ENCODE measurements at places on chromosomes 2 and 18.

DNA sequence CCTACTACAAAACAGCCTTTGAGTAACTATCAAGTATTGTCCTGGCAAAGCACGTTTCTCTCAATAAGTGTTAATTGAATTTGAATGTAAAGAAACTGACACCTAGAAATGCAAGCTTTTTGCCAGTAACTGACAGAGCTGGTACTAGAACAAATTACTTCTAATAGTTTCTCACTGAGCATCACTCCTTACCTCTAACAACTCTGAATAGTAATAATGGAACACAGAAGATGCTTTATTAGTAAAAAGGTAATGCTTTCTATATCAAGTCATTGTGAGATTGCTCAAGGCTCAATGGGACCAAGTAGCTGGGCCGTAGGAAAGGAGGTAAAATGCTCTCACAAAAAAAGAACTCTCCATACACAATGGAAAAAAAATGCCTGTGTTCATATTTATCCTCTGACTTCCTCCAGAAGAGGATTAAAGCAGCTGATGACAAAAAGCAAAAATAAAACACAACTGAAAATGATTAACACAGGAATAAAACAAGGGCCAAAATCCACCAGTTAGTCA, 11.8 kb downstream of the RASGRP3 start:
- DNase-seq = no peak

GRCh38 chr2:60515721-60516226, 37.7 kb downstream of the BCL11A start:
- no peak for DNase-seq

- DNase-seq = no peak
Measured at GRCh38 chr18:8711736-8712135, 6.4 kb downstream of the MTCL1 start.

GRCh38 chr18:3688690-3689089, 238.7 kb downstream of the TGIF1 start:
- no peak for DNase-seq

DNA sequence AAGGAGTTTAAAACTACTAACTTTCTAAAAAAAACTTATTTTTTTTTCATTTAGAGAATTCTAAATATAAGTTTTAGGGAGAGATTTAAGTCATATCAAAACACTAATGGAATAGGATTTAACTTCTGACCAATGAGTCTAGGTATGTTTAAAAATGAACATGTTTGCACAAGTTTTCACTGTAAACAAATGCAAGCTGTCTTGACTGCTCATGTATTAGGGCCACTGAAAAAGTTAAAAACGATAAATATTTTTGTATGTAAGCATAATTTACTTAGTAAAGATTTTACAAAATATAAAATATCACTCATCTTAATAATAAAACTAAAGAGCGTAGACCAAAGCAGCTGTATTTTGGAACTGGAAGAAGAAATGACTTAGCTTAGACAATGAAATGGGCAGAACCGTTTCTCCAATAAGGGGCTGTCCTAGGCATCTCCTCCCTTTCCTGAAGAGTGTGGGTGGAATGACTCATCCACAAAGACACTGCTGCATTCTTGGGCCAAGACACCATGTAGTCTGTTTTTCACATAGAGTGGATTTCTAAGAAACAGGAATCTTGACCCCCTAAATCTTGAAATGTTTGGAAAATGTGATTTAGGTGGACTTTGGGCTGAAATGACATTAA, 118.8 kb downstream of the MEP1B start:
- DNase-seq = no peak

- peak; percentile 12 for DNase-seq
Measured at GRCh38 chr2:85888020-85888683, 638 bp downstream of the ST3GAL5 start.

GRCh38 chr2:234464291-234464645, 32.6 kb downstream of the ARL4C start:
- DNase-seq = no peak

GRCh38 chr2:188114014-188114413, 177.7 kb upstream of the GULP1 start:
- no peak for DNase-seq

GRCh38 chr2:190181123-190181669, 118.7 kb upstream of the MSTN start:
- DNase-seq = no peak

GRCh38 chr2:169933124-169933711, 106.0 kb downstream of the UBR3 start:
- DNase-seq = no peak

- DNase-seq = no peak
Measured at GRCh38 chr18:62285281-62285680, 39.8 kb upstream of the TNFRSF11A start.

DNA sequence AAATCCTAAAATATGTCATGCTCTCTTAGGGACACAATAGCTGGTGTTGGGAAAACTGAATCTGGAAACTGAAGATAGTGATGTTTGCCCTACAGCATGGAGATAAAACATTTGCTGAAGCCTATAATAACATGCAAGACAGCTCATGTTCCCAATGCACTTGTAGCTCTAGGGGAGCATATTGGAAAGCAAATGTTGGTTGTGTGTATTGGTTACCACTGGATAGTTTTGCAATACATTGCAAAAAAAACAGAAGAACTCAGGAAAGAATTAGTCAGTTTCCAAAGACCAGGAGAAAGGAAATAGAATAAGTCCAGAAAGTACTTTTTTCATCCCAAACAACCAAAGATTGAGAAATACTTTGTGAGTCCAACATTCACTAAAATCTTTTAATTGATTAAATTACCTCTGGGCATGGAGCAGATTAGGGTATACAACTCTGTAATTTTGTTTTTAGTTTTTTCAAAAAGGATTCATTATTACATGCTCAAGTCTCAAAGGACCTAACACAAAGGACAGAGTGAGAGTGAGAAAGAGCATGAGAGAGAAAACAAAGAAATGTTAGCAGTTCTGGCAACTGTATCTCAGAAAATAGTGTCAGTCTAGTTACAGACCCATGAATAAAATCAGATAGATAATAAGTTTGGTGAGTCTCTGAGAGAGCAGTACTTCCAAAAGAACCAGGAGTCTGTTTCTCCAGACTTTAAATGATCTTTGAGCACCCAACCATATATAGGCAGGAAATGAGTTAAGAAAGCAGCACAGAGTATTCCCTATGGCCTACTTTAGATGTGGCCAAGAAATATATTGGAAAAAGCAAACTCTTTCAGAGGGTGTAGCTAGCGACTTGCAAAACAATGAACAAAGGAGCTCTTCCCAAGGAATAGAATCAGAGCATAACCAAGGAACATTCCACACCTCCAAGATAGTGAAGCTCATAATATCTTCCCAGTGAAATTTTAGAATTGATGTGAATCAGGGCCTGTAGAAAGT, 36.6 kb upstream of the COL3A1 start:
- no peak for DNase-seq

DNA sequence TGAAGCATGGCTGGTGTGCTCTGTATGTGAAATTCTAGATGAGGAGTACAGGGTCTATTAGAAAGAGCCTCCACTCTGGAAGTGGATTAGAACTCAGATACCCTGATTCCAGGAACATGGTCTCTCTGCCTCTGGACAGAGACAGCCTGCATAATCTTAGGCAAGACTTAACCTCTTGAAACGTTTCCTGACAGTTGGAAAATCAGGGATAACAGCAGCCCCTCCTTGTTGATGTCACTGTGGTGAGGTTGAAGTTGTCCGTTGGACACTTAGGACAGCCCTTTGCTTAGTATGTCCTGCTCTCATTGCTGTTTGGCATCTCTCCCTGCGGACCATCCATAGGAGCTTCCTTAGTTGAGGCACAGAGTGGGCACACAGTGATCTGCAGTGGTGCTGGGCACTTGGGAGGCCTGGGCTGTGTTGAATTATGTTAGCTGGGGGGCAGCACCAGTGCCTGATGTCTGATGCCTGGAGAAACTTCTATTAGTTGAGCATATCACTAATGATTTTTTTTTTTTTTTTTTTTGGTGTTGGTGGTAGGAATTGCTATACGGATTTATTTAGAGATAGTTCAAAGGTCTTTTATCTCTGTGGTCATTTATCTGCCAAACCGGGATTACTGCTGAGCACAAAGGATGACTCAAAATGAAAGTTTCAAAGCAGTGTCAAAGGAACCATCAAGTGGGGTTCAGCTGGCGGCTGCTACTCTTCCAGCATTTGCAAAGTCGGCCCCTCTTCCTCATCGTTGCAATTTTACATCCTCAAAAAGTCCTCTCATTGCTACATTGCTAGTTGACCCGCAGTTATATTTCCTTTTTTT, 28.8 kb downstream of the SETBP1 start:
- no peak for DNase-seq

GRCh38 chr2:80288576-80288975, 16.0 kb downstream of the LRRTM1 start:
- DNase-seq = no peak

DNA sequence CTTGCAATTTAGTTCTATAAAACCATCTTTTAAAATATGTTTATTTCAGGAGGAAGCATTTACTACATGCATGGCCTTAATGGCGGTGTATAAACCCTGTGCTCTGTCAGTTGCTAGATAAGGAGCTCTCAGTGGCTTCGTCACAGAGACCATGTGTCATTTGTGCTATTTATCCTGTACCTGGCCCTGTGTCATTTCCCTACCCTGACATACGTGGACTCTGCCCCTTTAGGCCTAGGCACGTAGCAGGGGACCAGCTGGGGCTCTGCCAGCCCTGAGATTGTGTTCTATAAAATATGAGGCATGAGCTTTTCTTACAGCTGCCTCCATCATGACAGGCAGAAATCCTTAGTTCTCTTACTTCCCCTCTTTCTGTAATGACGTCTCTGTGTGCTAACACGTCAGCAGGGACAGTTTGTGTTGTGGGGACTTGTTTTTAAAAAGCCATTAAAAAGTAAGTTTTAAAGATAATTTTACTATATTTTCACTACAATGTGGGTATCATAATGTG, 88.0 kb downstream of the ITGB1BP1 start:
- DNase-seq = no peak

DNA sequence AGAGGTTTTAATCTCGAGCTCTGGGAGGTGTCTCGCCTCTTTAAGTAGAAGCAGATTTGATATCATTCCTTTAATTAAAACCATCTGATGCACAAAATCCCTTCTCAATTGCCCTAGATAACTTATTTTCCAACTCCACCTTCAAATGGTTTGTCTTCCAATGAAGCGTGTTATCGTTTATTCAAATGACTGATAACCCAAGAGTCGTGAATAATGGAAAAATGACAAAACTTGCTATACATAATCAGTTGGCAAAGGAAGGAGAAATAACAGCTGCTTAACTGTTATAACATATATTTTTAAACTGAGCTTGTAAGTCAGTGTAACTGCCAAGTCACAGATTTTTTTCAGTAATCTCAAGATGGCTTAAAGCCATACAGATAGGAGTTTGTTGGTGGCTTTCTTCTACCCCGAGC, 144.6 kb downstream of the QPCT start:
- DNase-seq = no peak

DNA sequence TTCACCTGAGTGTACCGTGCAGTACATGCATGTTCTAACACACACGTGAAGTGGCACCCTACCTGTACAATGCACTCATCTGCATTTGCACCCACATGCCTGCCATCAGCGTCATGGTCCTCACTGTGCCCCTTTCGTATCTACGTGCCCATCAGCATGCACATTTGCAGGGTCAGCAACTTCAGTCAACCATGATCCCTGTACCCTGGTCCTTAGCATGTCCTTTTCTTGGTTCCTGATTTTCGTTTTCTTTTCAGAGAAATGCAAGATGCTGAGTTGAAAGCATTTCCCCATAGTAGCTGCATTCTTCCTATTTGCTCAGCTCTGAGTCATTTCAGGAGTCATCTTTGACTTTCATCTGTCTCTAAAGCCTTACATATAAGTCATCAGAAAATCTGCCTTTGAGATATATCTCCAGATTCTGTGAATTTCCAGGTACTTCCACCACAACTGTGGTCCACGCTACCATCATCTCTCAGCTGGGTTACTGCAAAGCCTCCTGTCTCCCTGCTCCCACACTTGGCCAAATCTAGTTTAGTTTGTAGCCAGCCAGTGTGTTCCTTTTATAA, 14.7 kb upstream of the PUM2 start:
- no peak for DNase-seq

GRCh38 chr2:133377021-133377481, 191.2 kb downstream of the NCKAP5 start:
- no peak for DNase-seq
